Stimulated activated CD8-positive, alpha-beta memory T cell treated with anti-CD3 and anti-CD28 coated beads, Interleukin-4, amount 100 ng/mL, for 1 hour (primary cell): ENCODE measurements at places on chromosomes 1 and 21.

- DNase-seq = no peak
Measured at GRCh38 chr21:35478161-35479064, 429.3 kb upstream of the RUNX1 start.

DNA sequence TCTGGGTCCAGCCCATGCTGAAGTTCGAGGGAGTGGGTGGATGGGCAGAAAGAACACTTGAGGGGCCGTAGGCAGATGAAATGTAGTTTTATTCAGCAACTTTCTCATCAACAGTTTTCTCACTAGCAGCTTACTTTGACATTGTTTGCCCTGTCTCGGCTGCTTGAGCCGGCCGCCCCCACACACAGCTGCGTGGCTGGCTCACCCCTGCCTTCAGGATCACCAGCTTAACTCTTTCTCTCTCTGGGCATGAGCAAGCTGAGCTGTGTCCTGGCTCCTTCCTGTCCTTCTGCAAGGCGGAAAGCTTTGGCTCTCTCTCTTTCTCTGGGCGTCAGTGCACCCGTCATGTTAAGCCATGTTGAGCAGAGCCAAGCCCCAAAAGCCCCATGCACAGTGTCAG lies 104.4 kb upstream of the GNG12 start:
- DNase-seq = no peak

DNA sequence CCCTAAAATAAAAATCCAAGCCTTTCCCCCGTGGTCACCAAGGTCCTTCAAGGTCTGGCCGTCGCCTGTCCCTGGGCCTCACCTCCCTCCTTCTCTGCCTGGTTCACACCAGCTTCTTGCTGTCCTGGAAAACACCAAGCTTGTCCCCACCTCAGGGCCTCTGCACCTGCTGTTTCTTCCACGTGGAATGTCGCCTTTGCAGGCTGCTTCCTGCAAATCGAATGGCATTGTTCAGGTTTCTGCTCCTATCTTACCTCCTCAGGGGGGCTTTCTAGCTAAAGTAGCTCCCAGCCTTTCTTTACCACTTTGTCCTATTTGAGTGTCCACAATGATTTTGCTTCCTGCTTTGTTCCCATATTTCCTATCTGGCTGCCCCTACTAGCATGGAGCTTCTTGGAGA lies 3.3 kb upstream of the CASZ1 start:
- DNase-seq = no peak

DNA sequence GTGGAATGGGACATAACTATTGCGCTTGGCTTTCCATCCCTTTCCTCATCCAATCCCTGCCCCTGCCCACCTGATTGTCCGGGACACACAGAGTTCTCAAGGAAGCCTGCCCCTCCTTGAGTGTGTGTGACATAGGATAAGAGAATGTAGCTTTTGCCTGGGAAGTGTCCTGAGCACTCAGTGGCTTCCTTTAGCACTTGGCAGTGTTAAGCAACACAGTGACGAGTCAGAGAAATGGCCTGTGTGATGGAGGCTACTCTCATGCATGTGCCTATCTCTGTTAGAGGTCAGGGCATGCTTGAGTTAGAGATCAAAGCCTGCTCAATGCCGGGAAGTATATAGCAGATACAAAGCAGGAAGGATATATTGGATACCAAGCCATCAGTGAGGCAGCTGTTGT lies 289.5 kb downstream of the SIPA1L2 start:
- DNase-seq = no peak

DNA sequence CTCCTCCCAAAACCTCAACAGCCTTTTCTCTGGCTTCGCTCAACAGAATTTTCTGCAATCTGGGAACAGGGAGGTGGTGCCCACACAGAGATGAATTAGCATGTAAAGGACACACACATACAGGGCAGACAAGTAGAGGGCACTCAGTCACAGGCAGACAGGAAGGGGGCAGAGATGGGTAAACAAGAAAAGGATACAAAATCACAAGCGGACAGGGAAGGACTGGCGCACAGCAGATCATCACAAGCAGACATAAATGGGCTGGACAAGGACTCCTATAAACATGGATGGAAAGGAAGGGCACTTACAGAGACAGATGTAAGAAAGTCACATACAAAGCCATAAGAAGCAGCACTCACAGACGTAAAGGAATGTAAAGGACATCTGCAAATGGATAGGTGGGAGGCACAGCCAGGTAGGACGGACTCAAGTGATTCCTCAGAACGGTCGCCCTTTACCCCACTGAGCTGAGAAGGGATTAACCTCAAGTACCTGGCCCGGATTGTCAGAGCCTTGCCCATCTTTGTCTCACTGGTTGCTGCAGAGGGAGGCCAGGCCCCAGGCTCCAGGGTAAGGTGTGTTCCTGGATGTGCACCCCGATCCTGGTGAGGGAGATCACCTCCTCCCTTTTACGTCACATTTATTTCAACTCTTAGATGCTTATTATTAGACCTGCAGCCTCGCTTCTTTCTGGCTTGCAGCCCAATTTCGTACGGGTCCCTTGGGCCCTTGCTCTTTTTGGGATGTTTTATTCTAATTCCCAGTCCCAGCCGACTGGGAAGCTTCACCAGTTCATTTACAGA lies 836 bp upstream of the PRCC start:
- DNase-seq = no peak

DNA sequence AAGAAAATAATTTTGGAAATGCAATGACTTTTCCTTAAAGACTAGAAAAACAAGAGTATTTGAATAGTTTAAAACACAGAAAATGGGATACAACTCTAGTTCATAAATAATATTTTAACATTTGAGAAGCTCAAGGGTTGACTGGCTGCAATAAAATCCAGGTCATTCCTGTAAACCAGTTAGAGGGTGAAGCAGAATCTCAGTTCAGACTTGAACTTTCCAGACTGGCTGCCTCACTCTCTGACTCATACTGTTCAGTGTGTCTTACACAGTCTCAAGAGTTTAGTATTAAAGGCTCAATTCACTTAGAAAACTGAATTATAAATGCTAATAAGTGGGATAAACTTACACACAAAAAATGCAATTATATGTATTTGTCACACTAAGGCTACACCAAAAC lies 89.9 kb downstream of the RAVER2 start:
- DNase-seq = no peak

- DNase-seq = no peak
Measured at GRCh38 chr1:214808845-214809460, 206.0 kb downstream of the CENPF start.

DNA sequence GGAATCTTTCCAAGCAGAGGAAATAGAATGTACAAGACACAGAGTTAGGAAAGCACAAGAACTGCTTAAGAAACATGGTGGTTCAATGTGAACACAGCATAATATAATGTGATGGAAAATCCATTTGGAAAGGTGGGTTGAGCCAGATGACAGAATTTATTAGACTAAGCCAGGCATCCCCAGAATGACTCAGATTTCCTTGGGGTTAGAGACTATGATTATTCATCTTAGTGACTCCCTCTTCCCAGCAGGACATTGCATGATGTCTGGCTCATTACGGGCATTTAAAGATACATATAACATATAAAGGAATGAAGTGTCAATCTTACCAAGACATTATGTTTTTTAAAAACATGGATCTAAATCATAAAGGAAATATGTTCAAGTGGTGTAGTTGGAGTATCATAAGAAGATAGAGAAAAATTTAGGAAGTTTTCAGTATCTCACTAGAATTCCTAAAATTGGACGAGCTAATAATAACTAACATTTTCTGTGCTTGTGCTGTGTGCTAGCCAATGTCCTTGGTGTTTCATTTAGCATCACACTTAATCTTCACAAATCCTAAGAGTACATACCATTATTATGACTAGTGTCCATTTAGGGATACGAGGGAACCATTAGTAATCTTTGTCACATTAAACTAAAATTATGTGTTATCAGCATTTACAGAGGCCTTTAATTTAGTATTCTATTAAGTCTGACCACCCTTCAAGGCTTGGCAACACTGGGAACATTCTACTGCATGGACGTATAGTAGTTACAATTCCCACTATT lies 41.0 kb upstream of the ST6GALNAC5 start:
- no peak for DNase-seq

DNA sequence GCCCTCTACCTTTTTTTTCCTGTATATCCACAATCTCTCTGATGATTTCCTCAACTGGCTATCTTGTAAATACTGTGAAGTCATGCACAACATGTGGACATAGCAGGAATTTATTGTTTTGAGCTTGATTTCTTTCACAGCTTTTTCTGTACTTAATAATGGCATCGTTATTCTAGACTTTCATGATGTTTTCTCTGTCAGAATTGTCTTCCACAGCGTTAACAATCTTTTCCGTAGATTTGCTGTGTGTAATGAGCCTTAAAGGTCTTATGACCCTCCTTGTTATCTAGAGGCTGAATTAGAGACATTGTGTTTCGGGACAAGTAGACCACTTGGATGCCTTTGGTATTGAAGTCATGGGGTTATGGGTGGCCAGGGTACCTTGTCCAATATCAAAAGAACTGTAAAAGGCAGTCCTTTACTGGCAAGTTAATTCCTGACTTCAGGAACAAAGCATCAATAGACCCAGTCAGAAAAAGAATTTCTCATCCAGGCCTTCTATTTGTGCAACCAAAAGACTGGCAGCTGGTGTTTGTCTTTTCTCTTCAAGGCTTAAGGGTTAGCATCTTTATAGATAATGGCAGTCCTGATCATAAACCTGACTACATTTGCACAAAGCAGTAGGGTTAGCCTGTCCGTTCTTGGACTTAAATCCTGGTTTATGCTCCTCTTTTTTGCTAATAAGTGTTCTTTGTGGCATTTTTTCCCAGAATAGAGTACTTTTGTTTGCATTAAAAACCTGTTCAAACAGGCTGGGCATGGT lies 30.1 kb upstream of the CHAF1B start:
- no peak for DNase-seq

GRCh38 chr1:34790985-34791384 lies 1.8 kb upstream of the GJA4 start:
- DNase-seq = no peak

DNA sequence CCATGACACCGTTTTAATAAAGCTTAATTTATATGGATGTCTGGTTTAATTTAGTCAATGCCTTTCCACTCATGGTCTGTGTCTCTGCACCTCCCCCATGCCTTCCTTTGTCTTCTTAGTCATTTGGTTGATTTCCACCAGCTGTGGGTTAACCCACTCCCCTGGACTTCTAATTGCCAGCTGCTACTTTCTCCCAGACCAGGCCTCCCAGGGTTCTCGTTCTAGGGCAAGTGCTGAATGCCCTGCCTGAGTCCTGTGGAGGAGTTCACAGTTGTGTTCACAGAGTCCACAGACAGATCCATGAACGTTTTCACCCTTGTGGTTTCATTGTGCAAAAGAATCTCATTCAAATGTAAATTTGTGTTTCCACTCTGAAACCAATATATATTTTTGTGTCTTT lies 243.4 kb downstream of the NUF2 start:
- DNase-seq = no peak

- DNase-seq = no peak
Measured at GRCh38 chr1:57966751-57967406, 543.0 kb upstream of the DAB1 start.

GRCh38 chr1:187067160-187067559 lies 238.4 kb downstream of the PLA2G4A start:
- DNase-seq = no peak

DNA sequence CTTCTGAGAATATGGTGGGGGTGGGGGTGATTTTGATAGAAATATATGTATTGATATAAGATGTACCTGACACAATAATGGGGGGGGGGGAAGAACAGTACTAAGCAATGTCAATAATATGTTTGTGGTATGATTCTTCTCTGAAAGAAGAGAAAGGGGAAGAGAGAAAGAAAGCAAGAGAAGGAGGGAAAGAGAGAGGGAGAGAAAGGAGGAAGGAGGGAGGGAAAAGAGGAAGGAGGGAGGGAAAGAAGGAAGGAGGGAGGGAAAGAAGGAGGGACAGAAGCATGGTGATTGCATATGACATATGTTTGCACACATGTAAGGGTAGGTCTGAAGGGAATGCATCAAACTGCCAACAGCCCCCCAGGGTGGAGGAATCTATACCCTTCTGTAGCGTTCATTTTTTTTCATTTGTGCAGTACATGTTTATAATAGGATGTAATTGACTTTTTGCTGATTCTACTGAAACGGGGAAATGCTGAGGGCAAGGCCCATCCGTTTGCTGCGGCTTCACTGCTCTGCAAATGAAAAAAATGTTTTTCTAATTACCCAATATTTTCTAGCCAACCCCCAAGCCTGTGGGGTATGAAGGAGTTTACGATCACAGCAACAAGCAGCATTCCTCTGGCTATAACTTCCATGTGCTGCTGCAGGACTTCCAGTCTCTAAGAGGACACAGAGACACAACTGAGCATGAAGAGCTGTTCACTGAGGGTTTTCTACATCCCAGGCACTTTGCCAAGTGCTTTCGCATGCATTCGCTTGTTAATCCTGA lies 119.3 kb upstream of the ZC3H12A start:
- no peak for DNase-seq

GRCh38 chr21:23127973-23128372 lies 2129.8 kb downstream of the NCAM2 start:
- DNase-seq = no peak

DNA sequence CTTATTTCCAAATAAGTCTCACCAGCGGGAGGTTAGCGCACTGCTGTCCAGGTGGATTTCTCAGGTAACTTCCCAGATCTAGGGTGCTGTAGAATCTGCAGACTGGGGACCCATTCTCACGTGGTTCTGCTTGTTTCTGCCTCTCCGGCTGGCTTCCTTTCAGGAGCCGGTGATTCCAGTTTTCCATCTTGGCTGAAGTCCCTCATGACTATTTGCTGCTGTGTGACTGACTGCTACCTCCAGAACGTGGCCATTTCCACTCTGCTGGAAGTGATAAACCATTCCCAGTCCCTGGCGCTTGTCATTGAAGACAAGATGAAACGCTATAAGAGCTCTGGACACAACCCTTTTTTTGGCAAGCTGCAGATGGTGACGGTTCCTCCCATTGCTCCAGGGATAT lies 76.0 kb downstream of the DOP1B start:
- no peak for DNase-seq

- DNase-seq = no peak
Measured at GRCh38 chr1:17561247-17561548, 21.7 kb downstream of the ARHGEF10L start.

DNA sequence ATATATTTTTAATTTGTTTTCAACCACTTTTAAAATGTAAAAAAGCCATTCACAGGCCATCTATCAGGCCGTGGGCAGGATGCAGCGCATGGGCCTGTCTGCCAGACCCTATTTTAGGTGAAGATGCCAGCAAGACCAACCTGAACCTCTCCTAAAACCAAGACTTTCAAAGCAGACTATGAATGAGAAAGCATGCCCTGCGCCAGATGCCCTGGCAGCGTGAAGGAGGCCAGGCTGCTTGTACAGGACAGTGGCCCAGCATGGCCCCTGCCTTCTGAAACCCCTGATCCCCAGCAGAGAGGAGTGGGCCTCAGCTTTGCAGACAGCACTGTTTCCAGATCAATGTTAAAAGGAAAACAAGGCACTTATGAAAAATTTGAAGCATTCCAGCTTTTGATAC lies 31.6 kb downstream of the WDR4 start:
- DNase-seq = no peak

GRCh38 chr1:55039342-55040082 lies at the start of gene PCSK9:
Gene PCSK9, plus strand, starts transcription at chr1:55039548. Its CDS starts 290 bp downstream, at chr1:55039838.
- no peak for DNase-seq

DNA sequence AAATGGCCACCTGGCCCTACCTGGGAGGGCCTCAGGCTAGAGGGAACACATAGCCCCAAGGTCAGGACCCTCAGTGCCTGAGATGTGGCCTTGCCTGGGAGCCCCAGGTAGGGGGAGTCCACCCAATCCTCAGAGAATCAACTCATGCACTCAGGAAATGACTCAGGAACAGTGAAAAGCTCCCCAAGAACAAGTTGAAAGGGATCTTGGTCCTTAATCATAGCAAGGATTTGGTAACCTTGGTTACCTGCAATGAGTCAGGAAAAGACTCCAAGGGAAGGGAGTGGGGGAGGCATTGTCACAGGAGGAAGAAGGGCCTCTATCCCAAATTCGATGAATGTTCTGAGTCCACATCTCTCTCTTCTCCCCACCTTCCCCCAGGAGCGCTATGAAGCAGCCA lies 17.0 kb downstream of the MAP7D1 start:
- no peak for DNase-seq
